ENCODE measurements at places on chromosomes 12 and 14.

- no peak for DNase-seq
Observed at GRCh38 chr12:23290627-23291330, 658.7 kb downstream of the SOX5 start.

DNA sequence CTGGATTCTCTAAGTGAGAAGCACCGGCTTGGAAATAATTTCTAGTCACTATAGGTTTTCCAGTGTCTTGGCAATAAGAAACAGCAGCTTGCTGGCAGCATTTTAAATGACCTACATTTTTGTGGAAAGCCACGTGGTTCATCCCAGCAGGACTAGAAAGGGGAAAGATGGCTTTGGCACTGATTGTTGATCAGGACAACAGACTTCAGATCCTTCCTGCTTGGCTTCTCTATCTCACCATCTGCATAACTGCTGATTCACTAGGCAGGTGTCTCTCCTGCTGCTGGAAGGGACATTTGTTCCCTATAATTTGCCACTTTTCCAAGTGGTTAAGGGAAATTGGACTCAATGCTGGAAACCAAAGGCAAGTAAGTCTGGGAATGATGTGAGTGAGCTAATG is 131.0 kb downstream of the TTC8 start:
- DNase-seq: no peak

DNA sequence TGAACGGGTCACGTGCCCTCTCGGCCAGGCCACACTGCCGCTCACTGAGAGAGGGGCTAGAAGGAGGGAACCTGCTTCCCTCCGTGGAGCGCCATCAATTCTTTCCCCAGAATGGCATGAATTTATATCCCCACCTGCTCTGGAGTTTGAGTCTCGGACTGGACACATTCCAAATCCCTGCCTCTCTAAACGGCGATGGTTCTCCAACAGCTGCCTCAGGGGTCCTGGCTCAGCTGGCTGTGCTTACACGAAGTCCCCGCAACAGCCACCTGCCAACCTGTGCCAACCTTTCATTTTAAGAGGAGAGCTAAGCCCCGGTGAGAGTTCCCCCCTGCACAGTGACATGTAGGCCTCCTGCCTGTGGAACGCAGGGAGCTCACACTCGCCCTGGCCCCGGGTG is 73.2 kb downstream of the RIMBP2 start:
- DNase-seq: no peak

DNA sequence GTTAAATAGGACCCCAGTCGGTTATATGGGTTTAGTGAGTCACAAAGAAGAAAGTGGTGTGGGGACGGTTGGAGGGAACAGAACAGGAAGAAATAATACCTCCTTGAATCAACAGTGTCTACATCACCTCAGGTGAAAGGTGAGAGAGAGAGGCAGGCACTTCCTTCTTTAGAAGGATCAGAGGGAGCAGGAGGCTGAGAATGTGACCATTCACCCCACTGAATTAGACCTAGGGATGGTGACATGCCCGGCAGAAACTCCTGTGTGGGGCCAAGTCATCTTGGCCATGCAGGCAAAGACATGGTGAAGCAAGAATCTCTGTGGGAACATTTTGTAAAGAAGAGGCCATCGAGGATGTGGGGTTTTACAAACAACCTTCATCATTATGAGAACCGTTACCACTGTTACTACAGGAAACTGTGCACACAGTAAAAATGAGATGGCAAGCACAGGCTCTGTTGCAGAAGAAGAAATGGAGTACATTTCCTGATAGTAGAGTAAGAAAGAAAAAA is 1196.9 kb downstream of the VRK1 start:
- no peak for DNase-seq

- DNase-seq: peak; percentile 58
Observed at GRCh38 chr12:22738945-22739344, 114.0 kb downstream of the ETNK1 start.

DNA sequence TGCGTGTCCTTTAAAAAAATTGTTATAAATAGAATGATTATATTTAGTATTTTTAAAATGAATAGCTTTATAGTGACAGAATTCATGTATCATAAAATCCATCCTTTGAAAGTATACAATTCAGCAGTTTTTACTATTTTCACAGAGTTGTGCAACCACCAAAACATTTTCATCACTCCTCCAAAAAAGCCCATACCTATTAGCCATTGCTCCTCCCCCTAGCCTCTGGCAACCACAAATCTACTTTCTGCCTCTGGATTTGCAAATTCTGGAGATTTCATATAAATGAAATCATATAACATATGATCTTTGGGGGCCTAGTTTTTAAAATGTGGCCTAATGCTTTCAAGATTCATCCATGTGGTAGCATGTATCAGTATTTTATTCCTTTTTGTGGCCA is 117.9 kb upstream of the MED13L start:
- DNase-seq: no peak

- no peak for DNase-seq
Observed at GRCh38 chr12:3607039-3607720, 116.2 kb downstream of the PRMT8 start.

- DNase-seq: peak; percentile 39
Observed at GRCh38 chr12:27193854-27194544, 50.1 kb upstream of the STK38L start.

- peak; percentile 95 for DNase-seq
Observed at GRCh38 chr12:76183459-76184186, 99.1 kb upstream of the NAP1L1 start.

GRCh38 chr12:1439687-1440086 is 154.7 kb downstream of the FBXL14 start:
- DNase-seq: no peak

DNA sequence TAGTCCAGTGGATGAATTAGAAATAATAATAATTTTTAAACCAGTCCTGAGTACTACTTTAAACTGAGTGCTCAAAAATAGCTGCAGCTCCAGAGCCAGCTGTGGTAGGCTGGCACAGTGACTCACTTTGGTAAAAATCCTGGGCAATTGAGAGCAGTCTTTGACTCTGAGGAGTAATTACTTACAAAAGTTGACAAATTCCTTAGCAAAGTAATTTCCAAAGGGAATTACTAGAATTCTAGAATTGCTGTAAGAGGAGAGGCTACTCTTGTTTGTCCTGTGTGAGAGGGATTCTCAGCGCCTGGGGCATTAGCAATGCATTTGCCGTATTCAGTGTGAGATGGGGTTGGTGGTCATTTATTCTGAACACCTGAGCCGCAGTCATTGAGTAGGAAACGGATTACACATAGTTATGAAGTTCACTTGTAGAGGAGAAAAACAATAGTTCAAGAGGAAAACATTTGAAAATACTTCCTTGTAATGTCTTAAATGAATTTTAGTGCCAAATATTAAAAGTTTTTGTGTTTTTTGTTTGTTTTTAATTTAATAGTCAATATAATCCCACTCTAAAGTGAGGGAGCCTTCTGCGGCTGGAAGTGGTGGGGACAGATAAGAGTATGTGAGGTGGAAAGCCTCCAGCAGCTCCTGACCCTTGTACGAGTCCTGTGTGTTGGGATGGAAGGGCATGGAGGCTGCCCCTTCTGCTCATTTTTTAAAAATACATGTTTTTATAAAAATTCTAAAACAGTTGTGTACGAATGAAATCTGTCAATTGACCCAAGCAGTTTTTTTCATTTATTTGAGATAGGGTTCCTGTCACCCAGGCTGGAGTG is 41.9 kb downstream of the EID3 start:
- no peak for DNase-seq

GRCh38 chr12:16492820-16493797 is 112.9 kb downstream of the LMO3 start:
- no peak for DNase-seq

- no peak for DNase-seq
Observed at GRCh38 chr12:64522807-64523206, 70.9 kb downstream of the TBK1 start.

DNA sequence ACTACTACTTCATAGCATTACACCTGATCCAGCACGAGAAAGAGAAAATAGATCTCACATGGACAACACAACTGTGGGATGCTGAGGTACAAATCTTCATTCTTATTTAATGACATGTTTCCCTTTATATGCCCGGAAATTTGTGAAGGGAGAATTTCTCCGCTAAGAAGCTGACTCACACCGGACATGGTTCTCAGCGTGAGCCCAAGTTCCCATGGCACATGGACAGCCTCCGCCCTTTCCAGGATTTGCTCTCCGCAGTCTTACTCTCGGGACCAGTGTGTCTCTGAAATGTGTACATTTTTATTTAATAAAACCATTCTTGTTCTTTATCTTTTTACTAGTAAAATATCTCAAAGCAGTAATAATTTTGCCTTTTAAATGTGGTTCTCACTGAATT is 1154.8 kb downstream of the TMEM121 start:
- no peak for DNase-seq

DNA sequence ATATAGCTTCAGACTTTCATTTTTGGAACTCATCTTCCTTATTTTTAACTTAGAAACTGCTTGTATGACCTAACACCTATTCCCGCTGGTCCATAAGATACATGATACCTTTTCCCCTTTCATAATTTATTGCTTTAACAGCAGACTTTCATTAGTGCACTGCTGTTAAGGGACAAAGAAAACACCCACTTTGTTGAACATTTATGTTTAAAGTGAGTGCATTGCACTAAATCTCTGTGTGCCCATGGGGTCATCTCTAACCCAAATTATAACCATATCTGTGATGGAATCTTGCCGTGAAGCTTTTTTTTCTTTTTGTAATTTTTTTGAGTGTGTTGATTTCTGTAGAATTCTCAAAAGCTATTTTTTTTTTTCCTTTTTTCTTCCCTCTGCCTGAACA is 261.8 kb downstream of the TMTC2 start:
- no peak for DNase-seq

GRCh38 chr12:121219353-121219986 is 9.5 kb downstream of the P2RX4 start:
- no peak for DNase-seq

GRCh38 chr14:49851813-49852212 is 775 bp downstream of the NEMF start:
- DNase-seq: no peak

- DNase-seq: no peak
Observed at GRCh38 chr14:88348546-88348945, 25.5 kb upstream of the KCNK10 start.

DNA sequence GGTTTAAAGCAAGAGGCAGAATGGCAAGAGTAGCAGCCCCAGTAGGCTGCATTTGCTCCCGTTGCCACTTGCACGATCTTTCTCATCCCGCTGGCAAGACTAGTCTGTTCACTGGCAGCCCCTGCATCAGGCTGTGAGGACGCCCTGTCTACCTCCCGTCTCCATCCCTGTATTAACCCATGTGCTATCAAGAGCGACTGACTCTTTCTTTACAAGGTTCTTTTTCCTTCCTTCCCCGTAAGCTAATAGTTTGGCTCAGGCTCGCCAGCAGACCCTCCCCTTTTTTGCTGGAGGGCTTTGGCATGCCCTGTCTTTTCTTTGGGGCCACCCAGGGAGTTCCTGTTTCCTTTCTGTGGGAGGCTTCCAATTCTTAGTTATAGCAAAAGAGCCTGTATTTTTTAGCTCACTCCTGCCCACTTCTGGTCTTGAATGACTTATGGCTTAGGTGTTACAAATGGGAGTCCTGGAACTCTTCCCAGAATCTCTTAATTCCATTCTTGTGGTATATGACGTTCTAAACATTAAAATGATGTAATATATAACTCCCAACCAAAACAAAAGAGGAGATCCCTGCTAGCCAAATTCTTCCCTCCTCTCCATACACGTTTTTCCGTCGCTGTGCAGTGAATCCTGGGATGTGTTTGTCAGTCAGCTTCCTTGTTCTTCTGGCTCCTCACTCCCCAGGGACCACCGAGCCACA is 149.0 kb downstream of the PRKCH start:
- peak; percentile 80 for DNase-seq

DNA sequence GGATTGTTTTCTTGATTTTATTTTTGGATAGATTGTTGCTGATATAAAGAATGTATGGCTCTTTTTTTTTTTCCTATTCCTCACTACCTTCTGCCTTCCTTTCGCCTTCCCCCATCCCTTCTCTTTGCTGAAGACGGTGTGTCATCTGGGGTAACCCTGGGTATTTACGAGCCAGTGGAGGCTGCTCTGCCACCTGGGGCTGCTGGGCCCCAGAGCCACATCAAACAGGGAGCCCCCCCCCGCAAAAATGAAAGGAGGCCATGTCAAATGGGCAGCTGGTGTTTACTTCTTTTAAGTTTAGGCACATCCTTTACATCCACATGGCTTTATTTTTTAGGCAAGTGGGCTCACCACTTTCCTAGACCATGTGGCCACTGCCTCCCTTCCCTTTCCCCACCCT is 25.4 kb downstream of the CHST11 start:
- DNase-seq: no peak

GRCh38 chr14:89537911-89538310 is 120.9 kb upstream of the FOXN3 start:
- DNase-seq: no peak

- DNase-seq: no peak
Observed at GRCh38 chr14:106277503-106277902, 751.1 kb downstream of the TMEM121 start.

DNA sequence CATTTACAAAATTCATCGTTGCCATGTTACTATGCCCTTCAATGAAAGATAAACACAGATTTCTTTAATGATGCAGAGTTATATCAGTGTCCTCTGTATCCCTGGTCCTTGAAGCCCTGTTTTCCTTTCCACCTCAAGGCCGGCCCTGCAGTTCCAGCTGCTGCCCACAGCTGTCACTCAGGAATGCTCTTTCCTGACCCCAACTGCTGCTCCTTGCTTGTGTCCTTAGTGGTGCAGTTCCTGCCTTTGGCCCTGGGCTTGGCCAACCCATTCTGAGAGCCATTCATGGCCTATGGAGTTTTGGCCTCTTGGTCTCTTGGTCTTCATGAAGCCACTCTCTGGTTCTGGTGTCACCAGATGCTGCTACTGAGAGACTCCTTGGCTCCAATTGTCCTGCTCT is 93.1 kb downstream of the GAS2L3 start:
- no peak for DNase-seq

- no peak for DNase-seq
Observed at GRCh38 chr12:106025129-106025528, 113.6 kb downstream of the NUAK1 start.

DNA sequence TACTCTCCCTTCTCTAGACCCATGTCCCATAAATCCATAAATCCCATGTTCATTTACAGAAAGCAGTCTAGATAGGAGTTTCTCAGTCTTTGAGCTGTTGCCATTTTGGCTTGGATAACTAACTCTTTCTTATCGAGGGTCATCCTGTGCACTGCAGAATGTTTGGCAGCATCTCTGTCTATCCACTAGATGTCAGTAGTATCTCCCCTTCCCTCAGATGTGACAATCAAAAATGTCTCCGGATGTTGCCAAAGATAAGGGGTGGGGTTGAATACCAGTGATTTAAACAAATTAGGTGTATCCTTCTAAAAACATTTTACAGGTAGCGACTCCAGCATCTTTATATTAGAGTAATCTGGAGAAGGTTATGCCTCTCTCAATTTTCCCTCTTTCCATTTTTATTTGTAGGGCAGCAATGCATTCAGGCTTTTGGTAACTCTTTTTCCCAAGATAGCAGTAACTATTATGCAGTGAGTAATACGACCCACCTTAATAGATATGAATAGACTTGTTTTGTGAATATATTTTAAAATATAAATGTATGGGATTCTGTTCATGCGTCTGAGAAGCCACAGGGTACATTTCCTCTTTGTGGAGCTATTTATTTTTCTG is 100.7 kb downstream of the LRRK2 start:
- DNase-seq: peak; percentile 53

- no peak for DNase-seq
Observed at GRCh38 chr12:112936927-112937326, 1.3 kb upstream of the OAS3 start.

GRCh38 chr14:102235275-102235897 is 69.6 kb downstream of the MOK start:
- peak; percentile 52 for DNase-seq
